ENCODE measurements at places on chromosomes 13 and 19. TPM values are rescaled to one million over a fixed set of nuclear protein-coding genes. Genes with fewer than 3 reads are reported as not detected.

NLRP5 gene
- total RNA-seq: not detected

DNA sequence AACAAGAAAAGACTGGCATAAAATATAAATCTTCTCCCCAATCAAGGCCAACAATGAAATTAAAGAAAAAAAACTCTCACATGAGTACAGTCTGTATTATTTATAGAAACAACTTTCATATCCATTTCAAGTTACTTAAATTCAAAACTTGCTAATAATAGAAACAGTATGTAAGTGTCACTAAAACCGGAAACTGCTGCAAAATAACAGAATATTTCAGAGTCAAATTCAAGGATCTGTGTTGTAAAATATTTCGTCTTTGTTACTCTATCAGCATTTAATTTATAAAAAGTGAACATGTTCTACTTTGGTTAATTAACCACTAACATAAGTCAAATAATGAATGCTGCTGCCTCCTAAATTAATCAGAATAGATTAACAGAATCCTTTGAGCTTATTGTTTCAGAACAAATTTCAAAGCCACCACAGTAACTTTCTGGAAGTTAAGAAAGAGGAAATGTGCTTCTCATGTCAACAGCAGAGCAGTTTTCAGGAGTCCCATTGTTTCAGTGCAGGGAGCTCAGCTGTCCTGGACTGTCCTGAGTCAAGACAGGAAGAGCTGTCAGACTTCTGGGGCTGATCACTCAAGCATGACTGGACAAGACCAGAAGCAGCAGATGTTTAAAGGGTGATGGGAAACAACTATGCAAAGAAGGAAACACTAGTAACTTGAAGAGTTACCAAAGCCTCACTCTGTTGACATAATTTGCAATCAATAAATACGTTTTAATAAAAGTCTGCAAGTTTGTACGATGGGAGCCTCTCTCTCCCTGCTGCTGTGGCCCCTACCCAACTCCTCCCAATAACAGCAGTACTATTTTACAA is 76.9 kb downstream of the FOXO1 start:
- DNase-seq: no peak

SIGLECL1 gene
- total RNA-seq: 0.05 TPM

DNA sequence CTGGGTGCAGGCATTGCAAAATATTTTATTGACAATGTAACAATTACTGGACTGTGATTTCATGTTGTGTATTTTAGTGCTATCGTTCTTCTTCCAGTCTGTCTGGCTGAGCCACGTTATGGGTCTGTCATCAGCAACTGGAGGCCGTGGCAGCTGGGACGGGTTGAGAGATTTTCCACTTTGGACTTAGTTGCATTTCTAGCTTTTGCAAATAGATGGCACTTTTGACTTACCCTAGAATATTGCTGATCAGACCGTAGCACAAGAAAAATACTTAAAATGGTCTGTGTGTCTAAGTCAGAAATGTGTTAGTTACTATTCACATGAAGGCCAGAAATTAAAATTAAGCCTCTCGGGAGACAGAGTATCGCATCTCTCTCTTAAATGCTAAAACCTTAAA is 211.1 kb downstream of the TEX29 start:
- DNase-seq: no peak

ABHD13 gene
- 15.5 TPM for total RNA-seq

DNA sequence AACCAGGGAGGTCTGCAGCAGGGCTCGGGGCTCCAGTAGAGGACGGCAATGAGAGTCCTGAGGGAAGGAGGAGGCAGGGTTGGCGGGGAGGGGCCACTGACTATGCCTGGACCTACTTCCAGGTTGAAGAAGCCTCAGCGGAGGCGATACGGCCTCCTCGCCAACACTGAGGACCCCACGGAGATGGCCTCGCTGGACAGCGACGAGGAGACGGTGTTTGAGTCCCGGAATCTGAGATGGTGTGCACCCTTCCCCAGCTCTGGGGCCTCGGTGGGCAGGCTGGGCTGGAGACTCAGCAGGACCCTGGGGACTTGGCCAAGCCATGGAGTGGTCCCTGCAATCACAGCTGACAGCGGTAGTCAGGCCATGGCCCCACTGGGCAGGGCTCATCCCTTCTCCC is 1.7 kb downstream of the FAM174C start:
- DNase-seq: no peak

DNA sequence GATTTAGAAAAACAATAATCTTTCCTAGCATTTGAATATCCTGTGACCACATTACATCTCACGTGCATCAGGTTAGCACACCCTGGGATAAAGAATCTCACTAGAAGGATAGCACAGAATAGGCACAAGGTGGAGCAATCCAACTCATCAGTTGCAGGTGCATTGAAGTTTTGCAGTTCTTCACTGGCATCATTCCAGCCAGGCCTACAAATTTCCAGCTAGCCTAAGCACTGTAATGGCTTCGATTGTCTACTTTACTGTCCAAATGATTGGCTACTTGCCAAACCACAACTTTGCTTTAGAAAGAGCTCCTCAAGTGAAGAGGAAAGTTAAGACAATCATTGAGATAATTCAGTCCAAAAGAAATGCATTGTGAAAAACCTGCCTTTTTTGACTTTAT is 89.5 kb downstream of the SPRY2 start:
- DNase-seq: no peak

- DNase-seq: peak; percentile 36
Measured at GRCh38 chr13:74026753-74027152, 107.5 kb downstream of the KLF12 start.

DNA sequence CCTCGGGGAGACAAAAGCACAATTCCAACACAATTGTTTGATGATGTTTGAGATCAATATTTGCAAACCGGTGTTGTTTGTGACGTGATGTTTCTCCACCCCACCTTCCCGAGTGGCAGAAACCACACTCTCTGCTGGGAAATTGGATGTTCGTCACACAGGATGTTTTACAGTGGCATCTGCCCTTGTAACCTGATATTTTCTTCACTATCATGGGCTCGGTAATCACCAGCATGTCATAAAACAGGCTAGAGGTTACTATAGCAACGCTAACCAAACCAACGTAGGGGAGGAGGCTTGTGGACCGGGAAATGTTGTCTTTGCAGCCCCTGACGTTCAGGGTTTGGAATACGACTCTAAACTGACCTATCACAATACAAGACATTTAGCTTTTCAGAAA is 454.5 kb downstream of the IRS2 start:
- no peak for DNase-seq

- DNase-seq: no peak
Measured at GRCh38 chr13:112154301-112155060, 87.5 kb downstream of the SOX1 start.

KIR3DL1 gene
- total RNA-seq: not detected

FFAR2 gene
- total RNA-seq: 0.47 TPM

- no peak for DNase-seq
Measured at GRCh38 chr13:23447927-23448326, 14.4 kb upstream of the SACS start.

OR7C1 gene
- not detected for total RNA-seq

FAM174C gene
- total RNA-seq: 29.2 TPM

DNA sequence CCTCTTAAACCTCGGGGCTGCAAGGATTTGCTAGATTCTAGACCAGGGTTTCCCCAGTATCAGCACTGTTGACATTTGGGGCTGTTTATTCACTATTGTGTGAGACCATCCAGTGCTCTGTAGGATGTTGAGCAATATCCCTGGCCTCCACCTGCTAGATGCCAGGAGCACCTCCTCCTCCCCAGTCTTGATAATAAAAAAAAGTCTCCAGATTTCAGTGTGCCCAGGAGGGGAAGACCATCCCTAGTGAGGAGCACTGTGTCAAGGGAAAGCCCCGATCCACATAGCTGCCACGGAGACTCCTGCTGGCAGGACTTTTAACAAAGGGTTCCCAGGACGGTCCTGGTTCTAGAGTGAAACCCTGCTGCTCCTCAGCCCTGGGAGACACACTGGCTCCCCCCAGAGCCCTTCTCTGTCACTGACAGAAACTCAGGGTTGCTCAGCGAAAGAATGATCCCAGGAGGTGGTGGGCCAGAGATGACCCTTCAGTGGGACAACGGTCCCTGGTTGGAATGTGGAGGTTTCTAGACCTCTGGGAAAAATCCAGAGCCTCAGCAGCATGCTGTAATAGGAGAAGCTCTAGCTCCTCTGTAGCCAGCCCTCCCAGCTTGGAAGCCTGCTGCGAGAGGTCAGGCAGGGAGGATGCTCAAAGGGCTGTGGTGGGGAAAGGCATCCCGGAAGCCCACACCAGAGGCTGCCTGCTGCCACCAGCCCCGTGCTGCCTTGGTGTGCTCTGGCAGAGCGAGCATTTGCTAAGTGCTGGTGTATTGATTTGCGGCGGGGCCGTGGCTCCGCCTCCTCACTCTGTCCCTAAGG is 20.3 kb downstream of the LYL1 start:
- DNase-seq: no peak

GRCh38 chr13:94119360-94119936 is 360.0 kb downstream of the DCT start:
- no peak for DNase-seq

DYRK1B gene
- 6.7 TPM for total RNA-seq

- no peak for DNase-seq
Measured at GRCh38 chr19:41646589-41647204, 19.8 kb upstream of the CEACAM4 start.

DNA sequence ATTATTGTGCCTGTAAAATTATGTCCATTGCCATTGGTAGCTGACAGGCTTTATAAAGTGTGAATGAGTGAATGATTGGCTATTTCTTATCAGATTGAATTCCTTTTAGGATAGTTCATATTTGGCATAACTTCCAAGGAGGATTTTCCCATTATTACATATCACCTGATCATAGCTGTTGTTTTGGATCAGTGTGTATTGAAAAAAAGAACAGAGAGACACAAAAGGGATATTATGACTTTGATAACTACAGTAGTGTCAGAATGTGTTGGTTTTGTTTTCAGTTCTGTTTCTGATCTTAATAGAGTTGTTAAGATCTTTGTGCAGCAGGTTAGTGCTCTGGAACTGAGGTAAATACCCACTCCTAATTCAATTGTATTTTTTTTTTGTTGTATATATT is 103.8 kb downstream of the LRCH1 start:
- DNase-seq: no peak

DNA sequence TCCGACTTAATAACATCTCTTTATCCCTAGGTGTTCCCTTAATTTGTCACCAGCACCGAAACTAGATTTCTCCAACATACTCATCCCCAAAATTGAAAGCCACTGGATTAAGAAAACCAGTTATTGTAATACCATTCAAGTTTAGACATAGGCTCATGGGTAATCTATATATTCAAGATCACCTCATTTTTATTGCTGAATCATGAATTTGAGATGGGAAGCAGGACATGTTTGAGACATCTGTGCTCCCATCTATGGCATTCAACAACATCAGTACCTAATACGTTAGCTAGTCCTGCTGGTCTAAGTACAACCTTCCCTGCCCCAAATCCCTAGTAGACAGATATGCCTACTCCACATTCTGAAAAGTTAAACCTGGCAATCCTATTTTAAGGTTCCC is 820.6 kb downstream of the PCDH9 start:
- no peak for DNase-seq

DNA sequence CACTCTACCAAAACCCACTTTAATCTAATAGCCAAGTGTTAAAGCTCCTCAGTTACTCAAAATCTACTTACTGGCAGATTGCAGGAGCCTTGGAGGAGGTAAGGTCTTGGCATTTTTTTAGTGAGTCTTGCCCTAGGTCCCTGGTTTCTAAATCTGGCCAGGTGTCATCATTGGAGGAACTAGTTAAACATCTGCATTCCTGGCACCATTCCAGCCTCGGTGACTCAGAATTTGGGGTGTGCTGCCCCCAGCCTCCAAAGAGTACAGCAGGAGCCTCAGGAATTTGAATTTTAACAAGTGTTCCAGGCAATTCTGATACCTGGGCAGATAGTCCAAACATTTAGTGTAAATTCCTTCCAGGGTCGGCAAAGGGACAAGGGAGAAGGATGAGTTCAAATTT is 37.4 kb downstream of the KLF5 start:
- no peak for DNase-seq

DNA sequence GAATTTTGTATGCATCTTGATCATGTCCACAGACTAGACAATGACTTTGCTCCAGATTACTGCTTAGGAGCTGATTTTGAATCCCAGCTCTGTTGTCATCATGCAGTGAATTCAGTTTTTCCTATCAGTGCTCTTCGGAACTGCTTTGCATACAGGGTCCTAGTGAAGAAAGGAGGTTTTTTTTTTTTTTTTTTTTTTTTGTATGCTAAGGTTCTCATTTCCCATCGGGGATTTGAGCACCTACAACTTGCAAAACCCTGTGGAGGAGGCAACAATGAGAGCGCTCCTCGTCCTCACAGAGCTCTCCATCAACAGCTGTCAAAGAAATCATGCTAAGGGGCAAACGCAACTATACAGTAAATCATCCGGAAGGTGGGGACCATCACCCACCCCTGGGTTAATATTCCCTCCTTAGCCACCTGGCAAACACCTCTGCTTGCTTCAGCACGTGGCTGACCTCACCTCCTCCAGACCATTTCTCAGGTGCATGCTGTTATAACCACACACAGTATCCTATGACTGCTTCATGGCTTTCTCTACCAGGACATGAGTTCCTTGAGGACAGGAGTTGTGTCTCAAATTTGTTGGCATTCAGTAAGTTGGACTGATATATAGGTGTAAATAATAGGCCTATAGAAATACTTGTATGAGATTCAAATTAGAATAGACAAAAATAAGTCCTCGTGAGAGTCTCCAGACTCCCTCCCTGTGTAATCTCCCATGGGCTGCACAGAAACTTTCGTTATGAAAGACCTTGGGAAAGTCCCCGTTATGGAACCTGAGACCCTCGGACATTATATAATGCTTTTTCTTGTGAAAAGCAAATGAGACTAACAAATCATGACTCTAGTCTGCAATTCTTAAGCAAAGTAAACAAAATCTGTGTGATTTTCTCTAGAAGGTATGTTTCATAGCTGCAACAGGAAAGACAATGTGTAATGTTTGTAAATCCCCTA is 113.8 kb downstream of the KATNAL1 start:
- DNase-seq: no peak

CALR3 gene
- 0.05 TPM for total RNA-seq

DNA sequence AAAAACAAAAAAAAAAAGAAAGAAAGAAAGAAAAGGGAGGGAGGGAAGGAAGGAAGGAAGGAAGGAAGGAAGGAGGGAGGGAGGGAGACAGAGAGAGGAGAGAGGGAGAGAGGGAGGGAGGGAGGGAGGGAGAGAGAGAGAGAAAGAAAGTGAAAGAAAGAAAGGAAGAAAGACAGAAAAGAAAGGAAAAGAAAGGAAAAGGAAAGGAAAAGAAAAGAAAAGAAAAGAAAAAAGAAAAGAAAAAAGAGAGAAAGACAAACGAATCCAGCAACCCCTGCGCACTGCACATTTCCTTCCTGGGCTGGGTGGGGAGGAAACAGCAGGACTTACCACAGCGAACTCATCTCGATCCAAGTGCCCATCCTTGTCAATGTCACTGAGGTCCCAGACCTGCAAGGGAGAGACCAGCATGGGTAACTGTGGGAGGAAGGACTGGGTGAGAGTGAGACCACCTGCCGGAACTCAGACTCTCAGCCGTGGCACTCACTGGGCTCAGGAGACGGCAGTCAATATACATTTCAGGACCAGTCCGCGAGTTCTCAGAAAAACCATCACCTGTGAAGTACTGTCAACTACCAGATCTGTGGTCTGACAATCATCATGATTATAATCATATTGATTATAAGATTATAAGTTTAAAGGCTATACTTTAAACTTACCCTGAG is 43.3 kb downstream of the EPS15L1 start:
- no peak for DNase-seq

- DNase-seq: no peak
Measured at GRCh38 chr19:35037716-35038622, 3.6 kb upstream of the HPN start.
